T-helper 22 cell (primary cell): ENCODE measurements at places on chromosomes 2 and 18.

GRCh38 chr2:142874293-142874814, 3.1 kb upstream of the KYNU start:
- no peak for DNase-seq

GRCh38 chr18:42137693-42138375, 182.8 kb downstream of the PIK3C3 start:
- DNase-seq = no peak

DNA sequence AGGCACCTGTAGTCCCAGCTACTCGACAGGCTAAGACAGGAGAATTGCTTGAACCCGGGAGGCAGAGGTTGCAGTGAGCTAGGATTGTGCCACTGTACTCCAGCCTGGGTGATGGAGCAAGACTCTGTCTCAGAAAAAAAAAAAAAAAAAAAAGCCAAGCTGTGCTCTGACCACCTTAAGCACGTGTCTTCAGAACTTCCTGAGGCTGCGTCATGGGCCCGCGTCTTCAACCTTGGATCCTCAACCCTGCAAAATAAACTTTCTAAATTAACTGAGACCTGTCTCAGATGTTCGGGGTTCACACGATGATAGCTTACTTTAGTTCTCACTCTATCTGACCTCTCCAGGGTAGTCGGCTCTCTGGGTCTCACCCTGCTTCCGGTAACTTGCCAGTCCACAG, 65.8 kb upstream of the CABLES1 start:
- DNase-seq = no peak

- no peak for DNase-seq
Measured at GRCh38 chr18:598124-598589, 1.4 kb downstream of the CLUL1 start.

DNA sequence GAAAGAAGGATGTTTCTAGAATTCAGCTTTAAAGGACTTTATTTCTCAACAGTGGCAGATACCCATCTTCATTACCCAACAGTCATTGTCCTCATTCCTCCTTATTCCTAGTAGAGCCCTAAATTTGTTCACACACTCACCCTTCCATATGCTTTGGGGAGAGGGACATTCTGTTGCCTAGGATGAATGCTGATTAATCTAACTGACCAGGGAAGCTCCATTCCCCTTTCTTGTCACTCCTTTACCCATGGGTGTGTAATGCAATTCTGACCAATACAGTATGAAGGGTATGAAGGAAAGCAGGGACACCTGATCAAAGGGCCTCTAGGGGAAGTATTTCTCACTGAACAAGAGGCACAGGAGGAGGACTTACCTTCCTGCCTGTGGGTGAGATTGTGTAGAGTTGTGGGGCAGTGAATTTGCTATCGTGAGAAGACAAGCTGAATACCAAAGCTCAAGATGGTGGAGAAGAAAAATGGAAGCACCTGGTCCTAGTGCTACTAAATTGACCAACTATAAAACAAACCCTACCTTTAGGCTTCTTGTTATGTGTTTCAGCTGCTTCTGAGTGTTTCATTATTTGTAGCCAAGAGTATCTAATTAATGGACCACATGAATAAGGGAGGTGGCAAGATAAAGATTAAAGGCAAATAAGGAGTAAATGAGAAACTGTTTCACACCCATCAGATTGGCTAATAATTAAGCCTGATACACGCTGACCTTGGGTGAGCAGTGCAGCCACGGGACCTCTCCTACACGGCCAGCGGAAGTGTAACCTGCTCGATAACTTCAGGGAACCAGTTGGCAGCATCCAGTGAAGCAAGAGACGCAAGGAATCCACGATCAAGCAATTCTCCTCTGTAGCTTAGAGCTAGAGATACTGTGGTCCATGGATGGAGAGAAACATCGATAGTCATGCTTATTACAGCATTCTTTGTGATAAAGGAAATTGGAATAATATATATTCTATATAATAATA, 202.3 kb downstream of the MYCN start:
- no peak for DNase-seq

GRCh38 chr2:218833023-218833609, 1.5 kb upstream of the PRKAG3 start:
- DNase-seq = no peak

GRCh38 chr2:191030521-191031154, 16.7 kb upstream of the STAT1 start:
- DNase-seq = no peak

GRCh38 chr2:226267516-226268289, 531.9 kb downstream of the IRS1 start:
- DNase-seq = no peak

GRCh38 chr2:6665093-6666045, 200.3 kb downstream of the CMPK2 start:
- no peak for DNase-seq

DNA sequence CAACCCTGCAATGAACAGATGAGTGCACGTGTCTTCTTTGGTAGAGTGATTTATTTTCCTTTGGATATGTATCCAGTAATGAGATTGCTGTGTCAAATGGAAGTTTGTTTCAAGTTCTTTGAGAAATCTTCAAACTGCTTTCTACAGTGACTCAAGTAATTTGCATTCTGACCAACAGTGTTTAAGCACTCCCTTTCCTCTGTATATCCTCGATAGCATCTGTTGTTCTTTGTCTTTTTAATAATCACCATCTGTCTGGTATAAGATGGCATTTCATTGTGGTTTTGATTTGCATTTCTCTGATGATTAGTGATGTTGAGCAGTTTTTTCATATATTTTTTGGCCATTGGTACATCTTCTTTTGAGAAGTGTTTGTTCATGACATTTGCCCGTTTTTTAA, 1608.3 kb upstream of the ZEB2 start:
- DNase-seq = no peak

DNA sequence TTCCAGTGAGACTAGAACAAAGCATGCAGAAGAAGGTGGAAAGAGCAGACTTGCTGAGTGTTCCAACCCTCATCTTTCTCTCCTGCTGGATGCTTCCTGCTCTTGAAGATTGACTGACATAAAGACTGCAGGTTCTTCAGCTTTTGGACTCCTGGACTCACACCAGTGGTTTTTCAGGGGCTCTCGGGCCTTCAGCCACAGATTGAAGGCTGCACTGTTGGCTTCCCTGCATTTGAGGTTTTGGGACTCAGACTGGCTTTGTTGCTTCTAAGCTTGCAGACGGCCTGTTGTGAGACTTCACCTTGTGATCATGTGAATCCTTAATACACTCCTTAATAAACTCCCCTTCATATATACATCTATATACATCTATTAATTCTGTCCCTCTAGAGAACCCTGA, 20.4 kb downstream of the VRK2 start:
- no peak for DNase-seq

DNA sequence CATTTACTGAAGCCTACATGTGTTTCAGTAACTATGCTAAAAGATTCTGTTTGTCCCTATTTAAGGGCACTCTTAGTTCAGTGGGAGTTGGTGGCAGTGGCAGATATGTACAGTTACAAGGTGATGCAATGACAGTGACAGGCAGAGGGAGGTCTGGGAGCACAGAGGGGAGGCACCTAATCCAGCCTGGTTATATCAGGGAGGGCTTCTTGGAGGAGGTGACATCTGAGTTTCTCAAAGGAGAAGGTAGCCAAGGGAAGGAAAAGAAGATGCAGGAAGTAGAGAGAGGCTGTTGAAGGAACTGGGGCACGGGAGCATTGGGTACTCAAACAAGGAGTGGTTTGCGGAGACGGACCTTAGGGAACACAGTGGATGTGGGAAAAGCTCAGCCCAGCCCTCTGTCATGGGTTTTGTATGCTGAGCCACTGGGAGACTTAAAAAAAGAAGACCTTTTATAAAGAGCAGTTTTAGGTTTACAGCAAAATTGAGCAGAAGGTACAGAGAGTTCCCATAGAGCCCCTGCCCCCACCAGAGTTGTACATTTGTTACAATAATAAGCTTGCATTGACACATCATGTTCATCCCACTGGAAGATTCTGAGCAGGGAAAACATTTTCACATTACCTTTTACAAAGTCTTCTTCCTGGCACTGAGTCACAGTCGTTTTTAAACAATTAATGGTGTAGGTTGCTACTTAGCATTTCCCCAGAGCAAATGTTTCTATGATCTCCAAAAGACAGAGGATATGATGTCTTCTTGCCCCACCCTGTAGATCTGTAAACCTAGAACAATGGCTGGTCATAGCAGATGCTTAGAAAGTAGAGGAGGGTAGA, 83.0 kb upstream of the TAF1B start:
- no peak for DNase-seq

- no peak for DNase-seq
Measured at GRCh38 chr2:217988840-217989204, 14.0 kb downstream of the TNS1 start.

DNA sequence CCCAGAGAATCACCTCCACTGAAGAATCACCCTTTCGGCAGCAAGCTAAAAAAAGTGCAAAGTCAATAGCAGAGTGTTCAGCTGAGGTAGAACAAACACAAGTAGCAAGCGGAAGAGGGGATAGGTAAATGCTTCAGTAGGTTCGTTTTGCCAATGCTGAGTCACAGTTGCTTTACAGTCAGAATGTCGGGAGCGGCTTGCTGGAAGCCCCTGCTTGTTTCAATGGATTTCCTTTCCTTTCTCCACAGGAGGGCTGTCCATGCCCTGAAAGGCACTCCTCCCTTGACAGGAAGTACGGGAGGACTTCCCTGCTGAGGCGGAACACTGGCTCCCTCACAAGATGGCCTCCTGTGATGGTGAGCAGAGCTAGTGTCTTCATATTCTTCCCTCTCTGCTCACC, 146.2 kb upstream of the LYPD1 start:
- DNase-seq = no peak

DNA sequence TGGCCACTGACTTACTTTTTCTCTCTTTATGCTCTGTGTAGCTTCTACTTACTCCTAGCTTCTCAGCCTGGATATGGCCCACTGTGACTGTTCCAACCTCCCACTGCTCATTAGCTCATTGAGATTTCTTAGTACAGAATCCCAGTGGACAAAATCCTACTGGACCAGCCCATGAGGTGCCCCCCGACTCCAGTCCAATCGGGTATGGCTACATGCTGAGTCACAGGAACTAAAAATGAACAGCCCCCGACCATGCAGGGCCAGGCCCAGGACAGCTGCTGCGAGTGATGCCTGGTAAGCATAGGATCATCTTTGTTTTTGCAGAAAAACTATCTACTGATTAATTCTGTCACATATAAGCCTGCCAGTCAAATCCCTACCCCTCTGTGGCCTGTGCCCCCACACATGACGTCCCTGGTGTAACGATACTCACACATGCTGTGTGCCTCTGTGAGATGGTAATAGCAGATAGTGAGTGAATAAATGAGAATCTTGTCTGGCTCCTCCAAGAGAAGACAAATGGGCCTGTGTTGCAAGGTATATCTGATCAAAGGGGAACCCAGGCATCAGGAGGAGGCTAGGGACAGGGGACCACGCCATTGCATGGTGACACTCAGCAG, 85.9 kb upstream of the KLF7 start:
- no peak for DNase-seq

GRCh38 chr2:3459185-3460015, 59.9 kb downstream of the ADI1 start:
- DNase-seq = no peak

DNA sequence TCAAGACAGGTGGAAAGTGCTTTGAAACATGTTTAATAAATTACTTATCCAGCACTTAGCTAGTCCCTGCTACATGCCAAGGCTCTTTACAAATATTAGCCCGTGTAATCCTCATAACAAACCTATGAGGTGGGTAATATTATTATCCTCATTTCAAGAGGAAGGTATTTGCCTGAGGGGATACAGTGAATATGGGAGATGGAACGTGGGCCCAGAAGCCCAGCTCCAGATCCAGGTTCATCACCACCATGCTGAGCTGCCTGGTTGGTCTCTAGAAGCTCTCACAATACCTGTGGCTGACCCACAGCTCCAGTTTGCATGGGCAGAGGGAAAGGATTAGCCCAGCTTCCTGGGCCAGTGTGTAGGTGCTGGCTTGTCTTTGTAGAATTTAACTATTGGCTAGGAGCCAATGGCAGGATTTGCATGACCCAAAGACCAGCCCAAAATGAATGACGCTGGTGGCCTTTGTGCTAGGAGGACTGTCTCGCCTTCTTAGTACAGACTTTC, 61.6 kb upstream of the ATP8B1 start:
- no peak for DNase-seq

- DNase-seq = no peak
Measured at GRCh38 chr18:30177056-30177455, 865.5 kb downstream of the DSC3 start.
